ENCODE measurements at places on chromosomes 5 and 9. TPM values are rescaled to one million over a fixed set of nuclear protein-coding genes. Genes with fewer than 3 reads are reported as not detected.
A peak's percentile ranks its signal among the peaks of the same experiment; 100 is the strongest.

DNA sequence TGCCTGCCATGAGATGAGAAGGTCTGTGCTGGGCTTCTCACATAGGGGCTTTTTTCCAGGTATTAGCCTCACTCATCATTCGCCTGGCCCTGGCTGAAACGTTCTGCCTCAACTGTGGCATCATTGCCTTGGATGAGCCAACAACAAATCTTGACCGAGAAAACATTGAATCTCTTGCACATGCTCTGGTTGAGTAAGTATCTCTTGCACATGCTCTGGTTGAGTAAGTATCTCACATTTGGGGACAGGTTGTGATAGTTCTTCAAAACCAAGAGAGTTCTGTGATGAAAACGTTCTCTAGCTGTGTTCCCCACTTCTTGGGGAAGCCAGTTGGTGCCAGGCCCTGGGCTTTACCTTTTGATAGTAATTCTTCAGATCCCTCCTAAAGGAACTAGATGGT lies 17.4 kb upstream of the IL13 start:
- DNase-seq: no peak

DNA sequence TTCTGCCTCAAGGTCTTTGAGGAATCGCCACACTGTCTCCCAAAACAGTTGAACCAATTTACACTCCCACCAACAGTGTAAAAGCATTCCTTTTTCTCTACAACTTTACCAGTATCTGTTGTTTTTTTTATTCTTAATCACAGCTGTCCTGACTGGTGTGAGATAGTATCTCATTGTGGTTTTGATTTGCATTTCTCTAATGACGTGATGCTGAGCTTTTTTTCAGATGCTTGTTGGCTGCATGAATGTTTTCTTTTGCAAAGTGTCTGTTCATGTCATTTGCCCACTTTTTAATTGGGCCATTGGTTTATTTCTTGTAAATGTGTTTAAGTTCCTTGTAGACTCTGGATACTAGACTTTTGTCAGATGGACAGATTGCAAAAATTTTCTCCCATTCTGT lies 400.0 kb downstream of the DEPDC1B start:
- no peak for DNase-seq

- no peak for DNase-seq
Measured at GRCh38 chr5:122508623-122509022, 196.6 kb downstream of the SNCAIP start.

Gene SYNPO
- 7.8 TPM for total RNA-seq

GRCh38 chr5:177478711-177479646 lies 5.5 kb upstream of the DBN1 start:
- DNase-seq: peak; percentile 53

DNA sequence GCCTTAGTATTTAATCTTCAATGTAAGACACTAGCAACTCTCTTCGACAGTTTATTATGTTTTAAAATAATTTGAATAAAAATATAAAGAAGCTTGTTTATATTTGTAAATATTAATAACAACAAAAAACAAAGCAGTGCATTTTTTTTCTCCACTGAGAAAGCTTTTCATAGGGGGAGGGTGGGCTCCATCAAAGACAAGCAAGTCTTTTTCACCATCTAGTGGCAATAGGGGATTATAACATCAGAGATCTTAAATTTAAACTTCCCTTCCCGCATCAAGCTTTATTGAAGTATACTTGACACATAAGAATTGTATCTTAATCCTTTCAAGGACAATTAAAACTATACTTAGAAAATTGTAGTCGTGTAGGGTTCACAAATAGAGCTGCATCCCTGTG lies 9.3 kb upstream of the OR13F1 start:
- DNase-seq: peak; percentile 4

DNA sequence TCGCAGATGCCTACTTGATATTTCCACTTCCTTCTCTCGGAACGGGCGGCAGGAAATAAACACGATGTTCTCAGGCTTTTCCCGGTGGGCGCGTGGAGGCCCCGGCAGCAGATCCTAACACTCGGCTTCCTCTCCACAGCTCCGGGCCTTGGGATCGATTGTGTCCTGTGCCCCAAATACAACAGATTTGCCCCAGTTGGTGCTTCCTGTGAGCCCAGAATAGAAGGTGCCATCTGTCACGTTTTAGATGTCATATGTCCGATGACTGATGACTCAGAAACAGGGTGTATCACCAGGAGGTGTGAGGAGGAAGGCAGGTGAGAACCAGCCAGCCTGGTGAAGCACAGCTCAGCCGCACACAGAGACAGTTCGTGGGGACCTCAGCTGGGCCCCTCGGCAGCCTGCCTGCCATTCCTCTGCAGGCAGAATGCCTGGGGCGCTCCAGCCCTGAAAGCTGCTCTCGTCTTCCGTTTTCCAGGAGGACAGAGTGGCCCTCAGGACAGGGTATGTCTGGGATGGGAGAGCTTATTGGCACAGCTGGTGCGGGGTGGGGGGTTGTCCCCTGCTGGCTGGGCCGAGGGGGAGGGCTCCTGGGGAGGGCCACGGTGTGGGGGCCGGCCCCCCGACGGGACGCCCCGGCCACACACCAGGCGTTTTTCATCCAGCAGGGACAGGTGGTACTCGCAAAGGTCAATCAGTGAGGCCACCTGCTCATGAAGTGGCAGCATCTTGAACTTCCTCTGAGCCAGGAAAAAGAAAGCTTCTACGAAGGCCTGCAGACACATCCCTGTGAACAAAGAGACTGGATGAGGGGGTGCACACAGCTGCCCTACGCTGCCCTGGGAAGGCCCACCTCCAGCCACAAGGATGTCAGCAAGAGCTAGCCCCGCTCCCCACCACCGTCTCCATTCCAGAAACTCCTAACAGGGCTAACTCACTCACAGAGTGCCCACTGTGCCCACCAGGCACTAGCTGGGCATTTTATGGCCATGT lies 171.0 kb downstream of the DAB2IP start:
- DNase-seq: no peak

GRCh38 chr5:162703914-162704313 lies 636.3 kb downstream of the GABRG2 start:
- DNase-seq: no peak

DNA sequence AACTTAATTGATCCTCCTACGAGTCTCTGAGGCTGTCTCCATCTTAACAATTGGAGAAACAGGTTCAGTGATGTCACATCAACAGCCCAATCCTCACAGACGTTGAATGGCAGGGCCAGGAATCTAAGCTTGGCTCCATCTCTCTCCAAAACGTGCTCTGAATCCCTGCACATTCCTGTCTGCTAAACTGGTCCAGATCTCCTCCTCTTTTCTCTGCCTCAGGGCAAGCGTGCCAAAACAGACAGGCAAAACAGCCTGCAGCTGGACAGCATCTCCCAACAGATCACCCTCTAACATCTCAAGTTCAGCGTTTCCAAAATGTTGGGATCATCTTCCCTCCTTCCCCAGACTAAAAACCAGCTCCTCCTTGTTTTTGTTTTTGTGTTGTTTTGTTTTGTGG lies 6.6 kb downstream of the FBP1 start:
- no peak for DNase-seq

DNA sequence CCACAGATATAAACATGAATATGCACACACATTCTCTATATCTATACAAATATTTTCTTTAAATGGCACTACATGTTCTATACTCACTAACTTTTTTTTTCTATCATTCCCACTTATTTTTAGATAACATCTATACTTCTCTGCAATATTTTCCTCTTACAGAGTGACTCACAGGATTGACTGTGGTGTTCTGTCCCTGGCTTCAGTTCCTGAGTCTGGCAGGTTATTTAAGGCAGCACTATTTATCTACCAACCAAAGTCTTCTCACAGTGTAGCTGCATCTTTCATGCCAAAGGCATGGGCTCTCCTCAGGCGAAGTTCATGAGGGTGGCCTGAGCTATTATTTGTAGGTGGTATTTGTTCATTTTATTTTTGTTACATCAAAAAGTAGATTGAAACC lies 409.0 kb downstream of the PRR16 start:
- DNase-seq: no peak

GRCh38 chr9:133023117-133023890 lies 7.5 kb upstream of the GTF3C5 start:
- no peak for DNase-seq

Gene CDH18
- total RNA-seq: 0.26 TPM

- DNase-seq: peak; percentile 66
Measured at GRCh38 chr5:56900858-56901578, 8.4 kb upstream of the SETD9 start.

Gene SNCB
- 0.16 TPM for total RNA-seq

Gene SREK1
- 63.1 TPM for total RNA-seq

Gene PTGES
- total RNA-seq: not detected

DNA sequence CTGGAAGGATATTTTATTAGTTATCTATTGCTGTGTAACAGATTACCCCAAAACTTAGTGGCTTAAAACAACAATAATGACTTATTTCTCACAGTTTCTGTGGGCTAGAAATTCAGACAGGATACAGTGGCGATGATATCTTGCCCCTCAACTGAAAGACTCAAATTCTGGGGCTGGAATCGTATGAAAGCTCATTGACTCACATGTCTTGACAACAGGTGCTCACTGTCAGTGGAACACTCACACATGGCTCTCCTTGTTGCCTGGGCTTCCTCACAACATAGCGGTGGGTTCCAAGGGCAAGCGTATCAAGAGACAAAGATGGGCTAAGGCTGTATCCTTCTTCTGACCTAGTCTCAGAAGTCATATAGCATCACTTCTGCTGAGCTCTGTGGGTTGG lies 3.7 kb upstream of the GNPDA1 start:
- DNase-seq: peak; percentile 58

Gene SWI5
- 42.2 TPM for total RNA-seq

DNA sequence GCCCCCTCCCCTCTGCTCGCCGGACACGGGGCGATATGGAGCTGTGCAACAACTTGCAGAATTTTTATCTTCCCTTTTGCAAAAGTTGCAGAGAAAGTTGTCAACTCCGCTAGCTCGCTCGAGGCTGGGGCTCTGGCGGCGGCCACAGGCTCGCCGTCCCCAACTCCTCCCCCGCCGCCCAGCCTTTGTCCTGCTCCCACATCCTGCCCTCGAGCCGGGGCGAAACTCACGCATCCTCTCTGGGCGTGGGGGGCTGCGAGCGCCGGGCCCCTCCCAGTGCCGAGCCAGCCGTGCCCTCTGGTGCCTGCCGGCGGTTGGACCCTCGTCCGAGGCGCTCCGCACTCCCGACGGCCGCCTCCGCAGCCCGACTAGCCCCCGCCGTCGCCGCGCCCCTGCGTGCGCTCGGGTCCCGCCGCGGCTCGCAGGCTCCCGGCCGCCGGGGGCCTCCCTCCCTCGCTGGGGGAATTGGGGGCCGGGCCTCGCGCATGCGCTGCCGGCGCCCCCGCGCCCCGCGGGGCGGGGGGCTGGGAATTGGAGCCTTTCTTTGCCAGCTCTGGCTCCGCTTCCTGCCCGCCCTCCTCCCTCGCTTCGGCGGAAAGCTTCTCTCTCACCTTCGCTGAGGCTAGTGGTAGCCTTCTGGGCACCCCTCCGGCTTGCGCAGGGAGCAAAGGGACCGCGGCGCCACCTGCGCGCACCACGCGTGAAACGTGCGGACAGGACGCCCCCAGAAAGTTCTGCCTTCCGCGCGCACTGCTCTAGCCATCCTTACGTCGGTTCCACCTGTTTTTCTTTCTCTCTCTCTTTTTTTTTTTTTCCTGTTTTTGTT lies at the start of gene CCNJL:
TSS of gene CCNJL (minus strand) at position 431 of the 826 bp plus-strand sequence. CDS start 641 bp downstream, outside the sequence.
- peak; percentile 63 for DNase-seq

Gene SPINK5
- total RNA-seq: not detected

Gene NEUROG1
- total RNA-seq: not detected

Gene CDH10
- not detected for total RNA-seq

DNA sequence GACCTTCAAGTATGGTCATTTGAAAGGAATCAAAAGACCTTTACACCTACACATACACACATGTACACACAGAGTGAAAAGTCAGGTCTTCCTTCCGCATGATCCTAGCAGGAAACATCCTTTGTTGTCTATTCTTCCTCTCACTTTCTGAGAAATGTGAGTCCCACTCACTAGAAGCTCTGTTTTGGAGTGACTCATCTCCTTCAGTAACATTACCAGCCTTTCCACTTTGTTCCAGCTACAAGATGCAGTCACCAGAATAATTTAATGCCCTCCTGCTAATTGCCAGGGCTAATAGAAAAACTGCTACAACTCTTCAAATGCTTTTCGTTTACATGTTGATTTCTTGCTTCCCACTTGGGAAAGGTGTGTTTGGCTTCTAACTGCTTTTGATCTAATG lies 417.3 kb downstream of the RASEF start:
- DNase-seq: no peak

Gene PLAA
- total RNA-seq: 47.2 TPM

GRCh38 chr9:95296761-95297160 lies 20.7 kb downstream of the FANCC start:
- no peak for DNase-seq

GRCh38 chr5:208449-209114 lies 9.4 kb downstream of the CCDC127 start:
- no peak for DNase-seq

GRCh38 chr5:112779531-112779930 lies 41.8 kb downstream of the APC start:
- peak; percentile 13 for DNase-seq

- DNase-seq: no peak
Measured at GRCh38 chr5:66645039-66645438, 48.8 kb downstream of the MAST4 start.

DNA sequence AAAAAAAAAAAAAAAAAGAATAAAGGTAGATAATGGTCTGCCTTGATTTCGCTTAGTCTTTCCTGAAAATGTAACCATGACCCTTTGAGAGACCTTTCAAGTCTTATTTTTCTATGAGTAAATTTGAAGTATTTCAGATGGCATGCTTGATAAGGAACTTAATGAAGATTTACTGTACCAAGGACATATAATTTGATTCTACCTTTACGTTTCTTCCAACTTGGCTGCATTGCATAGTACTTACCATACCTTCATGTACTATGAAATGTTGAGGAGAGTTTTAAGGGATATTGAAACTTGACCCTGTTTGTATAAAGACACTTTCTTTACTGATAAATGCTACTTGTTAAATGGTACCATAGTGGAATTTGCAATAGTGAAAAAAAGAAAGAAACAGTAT lies 35.0 kb upstream of the SNX24 start:
- no peak for DNase-seq

DNA sequence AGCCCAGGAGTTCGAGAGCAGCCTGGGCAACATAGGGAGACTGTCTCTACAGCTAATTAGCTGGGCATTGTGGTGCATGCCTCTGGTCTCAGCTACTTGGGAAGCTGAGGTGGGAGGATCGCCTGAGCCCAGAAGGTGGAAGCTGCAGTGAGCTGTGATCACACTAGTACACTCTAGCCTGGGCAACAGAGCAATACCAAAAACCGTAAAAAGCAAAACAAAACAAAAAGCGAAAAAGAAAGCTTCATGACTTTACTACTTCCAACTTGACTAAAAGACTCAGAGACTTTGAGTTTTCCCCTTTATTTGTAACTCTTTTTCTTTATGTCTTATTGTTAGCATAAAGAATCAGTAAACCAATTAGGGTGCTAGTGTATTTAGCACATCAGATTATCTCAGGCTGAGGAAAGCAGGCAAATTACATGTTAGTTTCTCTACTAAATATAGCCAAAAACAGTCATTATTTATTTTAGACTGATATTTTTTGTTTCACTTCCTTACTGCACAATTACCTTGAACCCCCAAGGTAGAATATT lies 5.4 kb downstream of the RAD17 start:
- no peak for DNase-seq

Gene SPTLC1
- total RNA-seq: 66.4 TPM

GRCh38 chr5:4020400-4020799 lies 424.8 kb downstream of the IRX1 start:
- no peak for DNase-seq

Gene PCDHA1
- 0.10 TPM for total RNA-seq

Gene IFNA13
- total RNA-seq: not detected

Gene RIGI
- 18.0 TPM for total RNA-seq

Gene ITK
- not detected for total RNA-seq

Data from myocyte (in vitro differentiated cells).